Activated CD8-positive, alpha-beta memory T cell treated with anti-CD3 and anti-CD28 coated beads for 1 hour (primary cell): ENCODE measurements at places on chromosomes 11 and 22.

- no peak for DNase-seq
Observed at GRCh38 chr11:114880442-114880841, 202.1 kb downstream of the NXPE2 start.

DNA sequence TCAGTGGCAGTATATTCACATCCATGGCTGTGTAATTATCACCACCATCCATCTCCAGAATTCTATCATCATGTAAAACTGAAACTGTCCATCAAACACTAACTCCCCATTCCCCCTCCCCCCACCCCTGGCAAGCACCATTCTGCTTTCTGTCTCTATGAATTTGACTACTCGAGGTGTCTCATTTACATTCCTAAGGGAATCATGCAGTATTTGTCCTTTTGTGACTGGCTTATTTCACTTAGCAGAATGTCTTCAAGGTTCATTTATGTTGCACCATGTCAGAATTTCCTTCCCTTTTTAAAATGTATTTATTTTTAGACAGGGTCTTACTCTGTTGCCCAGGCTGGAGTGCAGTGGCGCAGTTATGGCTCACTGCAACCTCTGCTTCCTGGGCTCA lies 20.3 kb downstream of the DERL3 start:
- DNase-seq = no peak

DNA sequence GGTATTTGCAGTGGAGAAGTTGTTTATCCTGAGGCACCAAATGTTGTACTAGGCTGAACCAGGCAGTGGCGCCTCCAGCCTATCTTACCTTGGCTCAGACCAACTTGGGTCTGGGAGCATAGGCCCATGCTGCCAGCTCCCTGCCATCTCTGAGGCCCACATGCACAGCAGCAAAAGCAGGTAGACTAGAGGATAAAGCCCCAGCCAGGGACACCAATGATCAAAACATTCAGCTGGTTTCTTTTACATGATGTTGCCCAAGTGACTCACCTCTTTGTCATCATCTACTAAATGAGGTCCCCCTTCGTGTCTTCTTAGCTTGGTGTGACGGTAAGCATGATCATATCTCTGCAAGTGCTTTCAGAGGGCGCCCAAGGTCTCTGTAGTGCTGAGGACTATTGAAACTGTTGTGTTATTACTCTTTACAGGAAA lies 112.1 kb upstream of the DRD2 start:
- no peak for DNase-seq

- no peak for DNase-seq
Observed at GRCh38 chr11:91805293-91805692, 419.3 kb upstream of the FAT3 start.

GRCh38 chr11:84313830-84314359 lies 1027.7 kb upstream of the CCDC90B start:
- no peak for DNase-seq

- DNase-seq = no peak
Observed at GRCh38 chr22:36258701-36259614, 6.0 kb downstream of the APOL1 start.

DNA sequence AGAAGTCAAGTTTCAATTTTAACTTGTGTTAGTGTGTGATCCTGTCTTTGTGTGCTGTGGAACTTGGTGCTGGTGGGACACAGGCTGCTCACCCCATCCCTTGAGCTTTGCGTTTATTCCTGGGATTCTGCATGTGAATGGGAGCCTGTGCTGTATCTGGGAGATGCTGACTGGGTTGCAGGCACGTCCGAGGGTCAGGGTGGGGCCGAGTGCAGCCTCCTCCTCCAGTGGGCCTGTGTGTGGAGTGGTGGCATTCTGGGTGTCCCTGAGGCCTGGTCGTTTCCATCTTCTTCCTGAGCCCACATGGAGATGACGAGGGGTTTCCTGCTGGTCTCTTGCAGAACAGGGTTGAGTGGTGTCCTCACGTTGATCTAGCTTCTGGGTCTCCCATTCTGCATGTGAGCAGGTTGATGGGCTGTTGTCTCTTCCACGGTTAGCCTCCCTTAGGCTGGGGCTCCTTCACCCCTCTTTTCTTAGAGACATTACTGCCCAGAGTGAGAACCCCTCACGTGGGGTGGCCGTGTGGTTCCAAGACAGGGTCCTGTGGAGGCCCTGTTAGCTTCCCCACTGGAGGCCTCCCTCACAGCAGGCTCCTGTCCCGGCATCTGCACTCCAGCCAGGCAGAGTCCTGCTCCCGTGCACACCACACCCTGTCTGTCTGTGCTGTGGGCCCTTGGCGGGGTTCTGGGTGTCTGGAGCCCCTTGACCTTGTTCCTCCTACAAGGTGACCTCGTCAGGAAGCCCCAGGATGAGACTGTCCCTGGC lies 4.9 kb downstream of the PTDSS2 start:
- DNase-seq = no peak

DNA sequence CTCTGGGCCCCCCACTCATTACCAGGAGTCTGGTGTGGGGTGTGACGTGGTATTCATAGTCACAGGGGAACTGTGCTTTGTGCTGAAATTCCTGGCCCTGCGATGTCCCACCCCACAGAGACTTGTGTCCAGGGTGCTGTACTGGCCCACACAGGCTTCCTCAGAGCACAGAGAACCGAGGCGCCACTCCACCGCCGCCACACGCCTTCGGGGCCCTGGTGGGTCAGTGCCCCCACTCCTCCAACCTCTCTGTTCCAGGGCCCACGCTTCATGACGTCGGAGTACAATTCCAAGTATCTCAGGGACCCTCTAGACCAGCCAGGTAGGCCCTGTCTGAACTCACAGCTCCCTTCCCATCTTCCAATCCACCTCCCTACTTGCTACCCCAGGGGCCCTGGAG lies 23.5 kb upstream of the LRRC10B start:
- no peak for DNase-seq

GRCh38 chr11:92048415-92048814 lies 176.2 kb upstream of the FAT3 start:
- no peak for DNase-seq

GRCh38 chr11:24963852-24964251 lies 467.0 kb downstream of the LUZP2 start:
- no peak for DNase-seq

- DNase-seq = no peak
Observed at GRCh38 chr11:91922846-91923245, 301.8 kb upstream of the FAT3 start.

DNA sequence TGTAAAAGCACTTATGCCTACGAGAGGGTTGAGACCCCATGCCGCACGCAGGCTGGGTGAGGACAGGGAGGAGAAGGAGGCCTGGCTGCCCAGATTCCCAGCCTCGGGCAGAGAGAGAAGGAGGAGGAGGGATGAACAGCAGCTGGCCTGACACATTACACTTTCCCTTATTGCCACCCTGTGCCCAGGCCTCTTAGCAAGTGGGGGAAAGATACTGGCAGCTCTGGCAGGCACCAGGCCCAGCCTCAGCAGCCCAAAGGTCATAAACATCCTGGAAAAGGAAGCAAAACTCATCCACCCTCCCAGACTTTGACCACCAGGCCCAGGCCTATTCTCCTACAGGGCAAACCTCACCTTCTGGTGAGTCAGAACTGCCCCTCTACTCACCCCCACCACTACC lies 4.7 kb downstream of the PLAAT3 start:
- no peak for DNase-seq

GRCh38 chr22:31398231-31398630 lies 1.2 kb upstream of the DRG1 start:
- DNase-seq = no peak

DNA sequence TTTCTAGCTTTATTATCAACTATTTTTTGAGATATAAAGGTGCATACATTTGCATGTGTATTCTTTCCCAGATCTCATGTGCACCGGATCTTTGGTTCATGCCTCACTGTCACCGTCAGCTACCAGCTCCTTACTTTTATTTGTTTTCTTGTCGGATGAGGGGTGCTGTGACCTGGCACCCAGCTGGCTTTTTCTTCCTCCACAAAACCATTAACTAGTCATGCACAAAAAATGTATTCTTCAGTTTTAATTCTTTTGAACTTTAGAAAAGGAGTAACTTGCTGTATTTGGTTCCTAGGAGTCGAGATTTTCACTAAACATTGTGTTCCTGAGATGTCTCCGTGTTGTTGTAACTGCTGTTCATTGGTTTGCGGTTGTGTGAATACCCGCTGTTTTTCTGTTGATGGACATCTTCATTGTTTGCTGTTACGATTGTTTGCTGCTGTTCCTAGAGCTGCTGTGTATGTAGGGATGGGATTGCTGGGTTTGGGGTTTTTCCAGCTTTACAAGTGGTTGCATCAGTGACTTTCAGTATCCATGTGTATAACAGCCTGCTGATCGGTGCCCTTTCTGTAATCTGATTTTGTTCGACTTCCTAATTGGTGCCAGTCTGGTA lies 39.4 kb downstream of the MOV10L1 start:
- DNase-seq = no peak

DNA sequence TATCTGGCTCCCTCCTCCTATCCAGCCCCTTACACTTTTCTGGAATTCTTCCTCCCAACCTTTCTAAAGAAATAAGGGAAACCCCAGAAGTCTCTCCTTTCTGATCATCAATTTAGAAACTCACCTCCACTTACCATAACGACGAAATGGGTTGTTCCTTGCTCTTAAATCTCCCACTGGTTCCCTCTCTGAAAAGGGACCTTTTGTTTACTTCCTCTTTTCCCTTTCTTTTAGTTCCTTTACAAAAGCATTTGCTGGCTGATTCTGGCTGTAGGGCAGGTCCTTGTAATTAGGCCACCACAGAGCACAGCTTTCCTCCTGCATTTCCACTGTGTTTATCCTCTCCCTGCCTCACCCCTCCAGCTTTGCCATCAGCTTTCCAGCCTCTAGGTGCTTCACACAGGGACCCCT lies 12.0 kb downstream of the JAML start:
- DNase-seq = no peak

GRCh38 chr11:62865635-62866034 lies 15.1 kb upstream of the SLC3A2 start:
- no peak for DNase-seq

GRCh38 chr22:43689356-43689755 lies 122.7 kb downstream of the EFCAB6 start:
- DNase-seq = no peak

- no peak for DNase-seq
Observed at GRCh38 chr11:79122759-79123158, 318.1 kb downstream of the TENM4 start.

GRCh38 chr11:85628771-85629341 lies 463 bp downstream of the TMEM126B start:
- DNase-seq = no peak

DNA sequence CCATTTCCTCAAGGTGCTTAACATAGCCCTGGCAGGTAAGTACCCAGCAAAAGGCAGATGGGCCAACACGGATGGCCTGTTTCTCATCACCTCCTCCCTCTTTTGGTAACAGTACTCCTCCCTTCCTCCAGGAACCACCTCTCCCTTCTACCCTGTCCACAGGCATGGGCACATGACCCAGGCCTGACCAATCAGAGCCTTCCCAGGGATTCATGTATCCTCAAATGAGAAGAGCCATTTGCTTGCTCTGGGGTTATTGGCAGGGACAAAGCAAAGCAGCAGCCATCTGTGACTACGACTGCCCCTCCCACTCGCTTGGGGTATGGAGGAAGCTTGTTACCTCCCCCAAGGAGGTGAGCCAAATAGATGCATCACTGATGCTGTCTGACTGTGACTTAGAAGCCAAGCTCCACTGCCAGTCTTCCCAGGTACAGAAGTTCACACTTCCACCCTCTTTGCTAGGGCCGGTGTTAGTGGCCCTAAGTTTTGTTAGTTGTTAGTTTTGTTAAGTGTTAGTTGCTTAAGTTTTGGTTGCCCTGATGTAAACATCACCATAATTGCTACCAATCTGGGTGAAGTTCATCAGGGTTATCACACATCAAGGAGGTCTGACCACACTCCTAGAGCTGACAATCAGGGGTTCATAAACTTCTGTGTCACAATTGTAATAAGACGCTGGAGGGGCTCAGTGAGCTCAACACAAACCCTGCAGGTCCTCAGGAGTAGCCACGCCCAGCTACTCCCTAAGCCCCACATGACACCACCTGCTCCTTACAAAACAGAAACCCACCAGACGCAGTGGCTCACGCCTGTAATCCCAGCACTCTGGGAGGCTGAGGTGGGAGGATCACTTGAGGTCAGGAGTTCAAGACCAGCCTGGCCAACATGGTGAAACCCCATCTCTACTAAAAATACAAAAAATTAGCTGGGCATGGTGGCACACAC lies 57.3 kb downstream of the ARFGAP3 start:
- no peak for DNase-seq

- no peak for DNase-seq
Observed at GRCh38 chr11:111045874-111046273, 199.7 kb upstream of the POU2AF2 start.

DNA sequence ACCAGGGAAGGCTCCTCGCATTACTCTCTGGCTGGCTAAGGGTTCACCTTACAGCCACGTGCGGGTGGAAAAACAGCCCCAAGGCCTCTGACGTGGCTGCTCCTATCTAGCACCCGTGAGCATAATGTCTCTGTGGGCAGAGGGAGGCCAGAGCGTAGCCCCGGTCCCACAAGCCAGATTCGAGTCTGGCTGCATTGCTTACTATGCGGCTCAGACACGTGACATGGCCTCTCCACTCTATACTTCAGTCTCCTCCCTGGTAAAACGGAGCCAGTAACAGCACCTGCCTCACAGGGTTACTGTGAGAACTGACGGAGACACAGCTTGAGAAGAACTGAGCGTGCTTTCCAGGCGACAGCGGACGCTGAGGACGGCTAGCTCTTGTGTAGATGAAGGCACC lies 105.8 kb upstream of the BID start:
- DNase-seq = no peak

DNA sequence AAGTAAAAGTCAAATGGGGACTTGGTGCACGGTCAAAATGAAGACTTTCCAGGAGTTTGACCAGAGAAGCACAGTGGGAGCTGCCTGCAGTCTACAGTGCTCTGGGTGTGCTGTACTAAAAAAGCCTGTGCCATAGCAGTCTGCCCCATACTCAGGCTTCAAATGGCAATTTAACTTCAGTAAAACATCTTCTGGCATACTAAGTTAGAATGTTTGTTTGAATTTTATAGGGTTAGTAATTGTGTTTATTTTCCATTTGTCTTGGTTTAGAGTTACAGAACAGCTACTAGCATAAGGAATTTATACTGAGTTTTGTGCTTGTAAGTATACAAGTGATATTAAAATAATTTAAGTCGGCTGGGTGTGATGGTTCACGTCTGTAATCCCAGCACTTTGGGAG lies 29.3 kb upstream of the LIPT2 start:
- DNase-seq = no peak

DNA sequence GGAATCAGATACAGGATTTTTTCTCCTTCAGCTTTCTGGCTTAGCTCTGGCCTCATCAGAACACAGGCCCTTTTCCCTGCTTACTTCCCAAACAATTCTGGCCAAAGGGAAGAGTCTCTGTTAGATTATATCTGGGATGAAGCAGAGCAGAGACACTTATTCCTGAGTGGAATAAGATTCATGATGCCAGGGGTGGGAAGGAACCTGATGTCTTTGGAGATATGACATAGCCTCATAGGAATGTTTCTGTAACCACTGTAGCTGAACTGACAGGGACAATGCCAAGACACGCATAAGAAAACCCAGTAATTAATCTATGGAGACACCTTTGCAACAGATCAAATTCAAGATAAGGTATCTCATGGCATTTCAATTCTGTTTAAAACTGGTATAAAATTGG lies 177.1 kb upstream of the RAG2 start:
- no peak for DNase-seq

GRCh38 chr11:28730889-28731288 lies 622.7 kb downstream of the METTL15 start:
- no peak for DNase-seq

- no peak for DNase-seq
Observed at GRCh38 chr22:48566741-48567140, 1260.9 kb downstream of the BRD1 start.

- DNase-seq = no peak
Observed at GRCh38 chr11:20261526-20261925, 101.3 kb upstream of the DBX1 start.
